NCI-H2081 treated with DMSO at 0.1 percent for 48 hours (cell line): ENCODE measurements at places on chromosomes 7 and 10.

DNA sequence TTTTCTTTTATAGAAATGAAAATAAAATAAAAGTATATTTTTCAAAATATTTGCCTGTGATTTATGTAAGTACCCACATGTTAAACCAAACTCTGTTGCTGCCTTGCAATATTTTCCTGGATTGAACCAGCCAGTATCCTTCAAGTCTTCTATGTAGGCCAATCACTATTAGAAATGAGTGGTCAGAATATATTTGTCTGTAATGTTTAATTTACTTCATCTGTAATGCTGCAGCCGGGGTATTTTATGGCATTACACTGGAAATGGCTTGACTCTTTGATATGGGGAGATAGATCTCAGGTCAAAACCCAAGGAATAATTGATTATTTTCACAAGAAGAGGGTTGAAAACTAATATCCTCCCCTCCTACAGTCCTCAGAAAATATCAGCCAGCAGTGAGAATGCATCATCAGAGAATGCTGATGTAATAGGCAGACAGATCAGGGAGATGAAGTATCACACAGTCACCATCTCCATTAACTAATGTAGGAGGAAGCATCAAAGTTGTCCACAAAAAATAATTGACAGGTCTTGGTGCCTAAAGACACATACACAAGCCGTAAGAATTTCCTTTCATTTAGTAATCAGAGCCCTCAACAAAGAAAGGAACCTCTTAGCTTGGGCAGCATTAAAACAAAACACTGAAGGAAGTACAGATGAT is 82.5 kb downstream of the VWDE start:
- DNase-seq: no peak

GRCh38 chr10:122478971-122479370 is 17.6 kb downstream of the HTRA1 start:
- DNase-seq: no peak

- DNase-seq: no peak
Measured at GRCh38 chr10:111295788-111296187, 219.0 kb downstream of the ADRA2A start.

- DNase-seq: no peak
Measured at GRCh38 chr7:7944619-7945282, 23.8 kb upstream of the GLCCI1 start.

GRCh38 chr10:113879691-113880090 is 25.2 kb downstream of the NHLRC2 start:
- DNase-seq: no peak

DNA sequence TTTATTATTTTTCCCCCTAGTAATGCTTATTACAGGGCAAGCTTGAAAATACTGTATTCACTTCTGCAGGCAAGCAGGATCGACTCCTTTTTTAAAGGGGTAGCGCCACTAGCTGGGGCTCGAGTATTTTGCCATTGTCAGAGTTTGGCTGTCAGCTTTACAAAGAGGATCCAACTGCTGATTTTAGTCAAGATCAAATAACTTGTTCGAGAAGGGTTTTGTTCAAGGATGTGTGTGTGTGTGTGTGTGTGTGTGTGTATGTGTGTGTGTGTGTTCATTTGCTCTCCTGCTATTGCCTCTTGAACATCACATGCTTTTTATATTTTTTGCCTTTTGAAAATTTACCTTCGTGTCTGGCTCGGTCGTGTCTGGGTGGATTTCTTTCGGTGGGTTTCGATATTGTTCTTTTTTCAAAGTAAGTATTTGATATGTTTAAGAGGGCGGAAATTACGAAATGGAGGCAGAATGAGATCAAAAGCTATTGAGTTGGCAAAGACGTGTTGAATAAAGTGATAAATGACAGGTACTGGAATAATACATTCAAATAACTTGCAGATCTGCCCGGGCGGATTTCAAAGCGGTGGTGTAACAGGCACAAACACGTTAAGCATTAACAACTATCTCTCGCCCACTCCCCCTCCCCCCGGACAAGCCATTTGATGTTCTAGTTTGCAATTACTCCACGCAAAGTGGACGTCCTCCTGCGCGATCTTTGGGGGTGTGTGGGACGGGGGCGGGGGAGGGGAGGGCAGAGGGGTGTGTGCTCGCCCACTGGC is 1.1 kb downstream of the ARID5B start:
- DNase-seq: no peak

DNA sequence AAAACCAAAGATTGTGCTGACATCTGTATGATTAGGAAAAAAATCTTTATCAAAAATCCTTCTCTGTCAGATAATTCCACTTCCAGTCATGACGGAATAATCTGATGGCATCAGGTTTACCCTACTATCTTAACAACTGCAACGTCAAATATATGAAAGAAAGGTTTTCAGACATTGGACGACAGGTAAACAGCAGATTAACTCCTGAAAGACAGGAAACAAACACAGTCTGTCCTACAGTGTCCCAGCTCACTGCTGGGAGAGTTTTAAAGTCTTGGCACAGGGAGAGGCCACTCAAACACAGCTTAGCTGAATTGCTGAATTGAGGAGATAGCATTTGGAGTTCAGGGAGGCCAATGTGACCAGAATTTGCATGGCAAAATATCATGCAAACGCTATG is 186.3 kb upstream of the KCTD7 start:
- DNase-seq: no peak

- no peak for DNase-seq
Measured at GRCh38 chr10:19659920-19660655, 156.1 kb upstream of the PLXDC2 start.

DNA sequence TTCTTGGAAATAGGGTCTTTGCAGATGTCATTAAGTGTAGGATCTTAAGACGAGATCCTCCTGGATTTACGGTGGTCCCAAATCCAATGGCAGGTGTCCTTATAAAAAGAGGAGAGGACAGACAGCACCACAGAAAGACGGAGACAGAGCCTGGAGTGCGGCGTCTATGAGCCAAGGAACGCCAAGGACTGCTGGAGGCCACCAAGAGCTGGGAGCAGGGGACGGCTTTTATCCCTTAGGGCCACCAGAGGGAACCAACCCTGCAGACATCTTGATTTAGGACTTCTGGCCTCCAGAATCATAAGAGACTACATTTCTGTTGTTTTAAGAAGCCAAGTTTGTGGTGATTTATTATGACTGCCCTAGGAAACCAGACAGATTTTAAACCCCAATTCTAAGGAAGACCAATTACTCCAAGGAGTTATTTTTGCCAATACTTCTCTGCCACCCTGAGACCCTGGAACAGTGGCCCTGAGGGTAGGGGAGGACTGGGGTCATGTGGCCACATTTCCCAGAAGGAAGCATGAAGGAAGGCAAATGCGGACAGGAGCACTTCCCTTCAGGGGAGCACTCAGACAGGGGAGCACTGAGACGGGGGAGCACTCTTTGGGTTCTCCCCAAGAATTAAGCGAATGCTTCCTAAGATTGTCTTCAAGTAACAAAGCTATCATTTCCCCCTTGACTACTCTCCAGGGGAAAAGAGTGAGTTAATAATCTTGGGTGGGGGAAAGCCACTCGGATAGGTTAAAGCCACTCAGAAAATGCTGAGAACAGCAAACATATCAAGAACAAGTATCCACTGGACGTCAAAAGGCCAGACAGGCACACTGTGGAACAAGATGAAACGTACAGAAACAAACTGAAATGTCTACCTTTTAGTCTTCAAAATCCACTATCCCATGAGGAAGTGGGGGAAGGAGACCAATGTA is 67.5 kb downstream of the CHST15 start:
- DNase-seq: no peak

GRCh38 chr7:94630855-94631254 is 25.1 kb downstream of the SGCE start:
- no peak for DNase-seq

DNA sequence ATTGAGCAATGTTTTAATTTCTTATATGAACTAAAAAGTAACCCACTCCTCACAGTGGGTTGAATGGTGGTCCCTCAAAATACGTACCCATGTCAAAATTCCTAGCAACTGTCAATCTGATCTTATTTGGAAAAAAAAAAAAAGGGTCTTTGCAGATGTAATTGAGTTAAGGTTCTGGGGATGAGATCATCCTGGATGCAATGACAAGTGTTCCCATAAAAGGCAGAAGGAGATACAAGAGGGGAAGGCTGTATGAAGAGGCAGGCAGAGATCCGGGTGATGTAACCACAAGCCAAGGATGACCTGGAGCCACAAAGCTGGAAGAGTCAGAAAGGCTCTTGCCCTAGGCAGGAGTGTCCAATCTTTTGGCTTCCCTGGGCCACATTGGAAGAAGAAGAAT is 516.3 kb upstream of the MKI67 start:
- no peak for DNase-seq

- no peak for DNase-seq
Measured at GRCh38 chr10:117107238-117107637, 30.8 kb downstream of the VAX1 start.

- no peak for DNase-seq
Measured at GRCh38 chr10:131947631-131948347, 33.9 kb downstream of the BNIP3 start.

DNA sequence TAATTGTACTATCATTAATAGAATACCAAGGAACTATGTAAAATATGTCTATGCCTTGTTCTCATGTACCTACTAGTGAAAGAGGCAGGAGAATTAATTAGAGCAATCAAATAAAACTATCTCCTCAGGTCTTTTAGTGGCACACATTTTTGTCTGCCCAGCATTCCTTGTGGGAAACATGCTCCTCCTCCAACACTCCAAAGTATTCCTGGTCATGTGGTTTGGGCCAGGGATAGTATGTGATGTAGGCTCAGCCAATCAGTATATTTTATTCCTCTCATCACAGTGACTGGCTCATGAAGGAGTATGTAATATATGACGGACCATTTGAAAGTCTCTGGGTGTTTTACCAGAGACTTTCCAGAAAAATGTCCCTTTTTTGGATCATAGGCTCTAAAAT is 16.7 kb upstream of the SYPL1 start:
- DNase-seq: no peak

- no peak for DNase-seq
Measured at GRCh38 chr7:48381571-48381970, 210.3 kb downstream of the ABCA13 start.

- DNase-seq: no peak
Measured at GRCh38 chr7:135248546-135248945, 14.9 kb downstream of the STRA8 start.

GRCh38 chr7:150986099-150986512 is 4.7 kb upstream of the NOS3 start:
- DNase-seq: no peak

GRCh38 chr10:129021594-129022304 is 445.3 kb upstream of the MGMT start:
- DNase-seq: no peak

GRCh38 chr7:32071466-32072091 is 1.4 kb upstream of the PDE1C start:
- DNase-seq: no peak

GRCh38 chr10:25982107-25982506 is 48.1 kb downstream of the MYO3A start:
- no peak for DNase-seq

- no peak for DNase-seq
Measured at GRCh38 chr7:121985476-121986030, 112.6 kb downstream of the PTPRZ1 start.

GRCh38 chr10:44975431-44976331 is 2.9 kb downstream of the DEPP1 start:
- DNase-seq: no peak

GRCh38 chr7:130486954-130487436 is 4.9 kb upstream of the MEST start:
- no peak for DNase-seq

DNA sequence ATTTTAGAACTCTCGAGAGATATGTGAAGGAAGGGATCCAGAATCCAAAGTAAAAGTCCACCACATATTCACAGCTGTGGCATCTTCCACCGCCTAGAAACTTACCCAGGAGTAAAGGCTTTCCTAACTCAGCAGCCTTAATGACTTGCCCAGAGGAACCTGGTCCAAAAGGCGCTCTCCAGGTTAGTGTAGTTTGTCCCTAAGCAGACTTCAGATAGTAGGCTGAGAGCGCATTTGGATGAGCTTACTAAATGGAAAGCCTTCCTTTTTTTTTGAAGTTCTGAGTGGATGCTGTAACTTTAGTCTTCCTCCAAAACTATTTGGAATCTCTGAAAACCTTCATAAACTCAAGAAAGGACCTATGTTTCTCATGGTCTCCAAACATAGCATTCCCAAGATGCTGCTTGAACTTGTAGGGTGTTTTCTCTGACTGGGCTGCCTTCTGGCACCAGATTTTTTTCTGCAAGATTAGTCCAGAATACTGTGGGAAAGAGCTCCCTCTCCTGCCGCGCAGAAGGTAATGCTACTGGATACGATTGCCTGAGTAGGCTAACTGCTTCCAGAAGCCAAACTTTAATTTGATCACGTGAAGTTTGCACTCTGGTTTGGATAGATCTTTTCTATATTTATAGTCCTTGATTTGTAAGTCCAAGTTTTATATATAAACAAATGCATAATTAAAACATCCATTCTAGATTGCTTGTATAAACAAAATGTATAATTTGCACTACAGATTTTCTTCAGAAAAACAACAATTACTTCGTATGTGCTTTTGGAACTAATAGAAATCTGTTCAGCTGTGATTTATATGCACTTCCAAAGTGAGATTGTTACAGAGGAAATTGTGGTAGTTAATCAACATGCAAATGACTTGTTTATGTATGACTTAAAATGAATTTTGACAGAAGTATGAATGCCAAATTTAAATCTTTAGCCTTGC is 19.6 kb upstream of the GPR37 start:
- DNase-seq: peak; percentile 45

DNA sequence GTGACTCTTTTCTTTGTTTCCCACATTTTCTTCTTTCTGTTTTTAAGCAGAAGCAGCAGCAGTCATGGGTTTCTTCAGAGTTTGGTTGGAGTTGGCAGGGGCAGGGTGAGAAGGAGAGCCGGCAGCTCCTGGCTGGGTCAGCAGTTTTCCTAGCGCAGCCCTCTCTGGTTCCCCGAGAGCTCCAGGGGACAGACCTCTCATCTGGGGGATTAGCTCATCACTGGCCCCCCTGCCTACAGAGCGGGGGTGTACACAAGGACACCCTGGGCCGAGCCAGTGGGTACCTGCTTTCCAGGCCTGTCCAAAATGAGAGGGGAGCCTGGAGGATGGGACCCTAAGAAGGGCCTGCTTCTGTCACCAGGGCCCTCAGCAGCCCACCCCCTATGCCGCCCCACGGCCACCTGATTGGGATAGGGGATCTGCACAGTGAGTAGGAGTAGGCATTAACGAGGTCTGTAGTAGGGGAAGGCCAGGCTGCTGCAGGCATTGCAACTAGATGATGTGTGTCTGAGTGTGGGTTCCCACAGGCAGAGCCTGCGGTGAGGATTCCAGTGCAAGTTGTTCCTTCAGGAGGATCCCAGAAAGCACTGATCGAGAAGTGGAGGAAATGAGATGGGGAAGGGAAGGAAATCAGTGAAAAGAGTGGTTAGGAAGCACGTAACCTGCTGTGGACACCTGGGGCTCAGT is 122.9 kb upstream of the PPIF start:
- no peak for DNase-seq

DNA sequence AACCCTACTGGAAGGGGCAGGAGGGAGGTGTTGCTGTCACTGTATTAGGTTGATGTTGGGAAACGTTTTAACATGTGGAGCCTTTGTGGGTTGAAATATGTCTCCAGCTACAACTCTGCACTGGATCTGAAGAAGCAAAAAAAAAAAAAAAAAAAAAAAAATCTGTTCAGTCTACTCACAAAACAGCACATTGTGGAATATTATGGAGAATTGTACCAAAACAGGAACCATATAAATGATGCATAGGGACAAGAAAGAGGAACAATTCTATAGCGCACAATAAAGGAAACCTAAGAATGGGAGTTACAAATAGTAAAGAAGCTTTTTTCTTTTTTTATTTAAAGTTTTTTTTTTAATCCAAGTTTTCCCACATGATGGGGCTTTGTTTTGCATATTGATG is 63.8 kb downstream of the CCSER2 start:
- no peak for DNase-seq

- DNase-seq: no peak
Measured at GRCh38 chr7:101121991-101122932, 4.6 kb upstream of the SERPINE1 start.
